Stomach (tissue), 19 donors: ENCODE measurements at places on chromosomes 5 and 9. TPM values are rescaled to one million over a fixed set of nuclear protein-coding genes. Genes with fewer than 3 reads are reported as not detected.

DNA sequence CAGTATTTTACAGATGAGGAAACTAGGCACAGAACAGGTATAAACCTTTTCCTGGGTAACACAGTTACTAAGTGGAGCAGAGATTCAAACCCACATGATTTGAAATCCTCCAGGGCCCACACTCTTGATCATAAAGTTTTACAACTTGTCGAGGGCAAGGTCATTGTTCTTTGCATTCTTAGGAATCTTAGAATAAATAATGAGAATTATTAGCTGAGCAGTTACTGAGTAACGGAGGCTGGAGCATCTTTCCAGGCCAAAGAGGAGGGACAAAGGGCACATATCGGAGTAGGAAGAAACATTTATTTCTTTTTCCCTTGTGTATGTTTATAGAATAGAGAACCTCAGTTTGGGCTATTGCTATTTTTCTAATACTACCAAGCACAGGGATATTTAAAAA lies 27.1 kb upstream of the F2R start:
- DNase-seq = no peak

- DNase-seq = no peak
Observed at GRCh38 chr5:36378551-36378950, 76.8 kb upstream of the RANBP3L start.

DNA sequence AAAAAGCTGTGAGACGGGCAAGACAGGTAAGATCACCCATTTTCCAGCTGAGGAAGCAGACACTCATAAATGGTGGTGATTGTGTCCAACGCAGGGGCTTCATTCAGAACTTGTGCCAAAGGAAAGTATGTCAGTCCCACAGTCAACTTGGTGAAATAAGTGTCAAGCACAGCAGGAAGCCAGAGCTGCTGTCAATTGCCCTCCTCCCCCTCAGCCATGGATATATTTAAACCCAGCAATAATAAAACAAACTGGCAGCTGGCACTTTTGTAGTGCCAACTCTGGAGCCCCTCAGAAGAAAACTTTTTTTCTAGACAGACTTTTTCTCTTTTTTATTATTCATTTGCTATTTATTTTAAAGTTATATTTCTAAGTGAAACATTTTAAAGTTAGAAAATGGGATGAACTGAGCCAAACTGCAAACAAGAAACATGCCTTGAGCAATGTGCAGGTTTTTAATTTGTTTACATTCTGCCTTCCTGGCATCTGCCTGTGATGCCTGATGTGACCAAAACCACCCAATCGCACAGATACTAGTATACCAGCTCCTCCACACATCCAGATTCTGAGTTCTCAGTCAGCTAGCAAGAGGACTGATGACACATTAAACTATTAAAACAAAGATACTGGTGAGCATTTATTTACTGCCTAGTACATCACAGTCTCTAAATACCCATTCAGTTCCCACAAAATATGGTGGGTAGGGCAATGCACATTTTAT lies 17.0 kb downstream of the DMAC1 start:
- no peak for DNase-seq

Gene TXNDC8
- not detected for total RNA-seq

DNA sequence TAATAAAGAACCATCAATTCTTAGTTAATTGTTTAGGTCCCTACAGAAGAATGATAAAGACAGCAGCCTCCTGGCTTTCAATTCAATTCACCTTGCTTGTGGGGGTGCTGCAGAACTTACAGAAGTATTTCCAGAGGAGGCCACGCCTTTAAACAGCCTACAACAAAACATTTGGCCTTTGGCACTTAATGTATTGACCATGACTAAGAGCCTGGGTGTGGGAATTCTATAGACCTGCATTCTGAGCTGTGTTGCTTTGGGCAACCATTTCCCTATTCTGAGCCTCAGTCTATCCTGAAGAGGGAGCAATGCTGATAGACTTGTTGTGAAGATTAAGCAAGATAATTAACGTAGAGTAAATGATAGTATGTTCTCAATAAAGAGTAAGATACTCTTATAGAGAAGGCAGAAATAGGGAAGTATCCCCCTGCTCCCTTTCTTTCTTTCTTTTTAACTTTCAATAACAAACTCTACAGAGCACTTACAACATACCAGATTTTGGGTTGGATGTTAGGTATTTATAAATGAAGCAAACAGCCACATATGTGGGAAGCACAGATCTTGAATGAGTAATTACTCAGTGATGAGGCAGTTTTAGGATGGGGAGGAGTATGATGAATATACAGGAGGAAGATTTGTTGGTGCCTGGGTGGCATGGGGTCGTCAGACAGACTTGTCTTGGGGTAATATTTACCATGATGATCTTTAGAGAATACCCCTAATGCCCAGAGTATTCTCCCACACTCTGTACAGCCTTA lies 28.4 kb downstream of the PAPPA start:
- DNase-seq = no peak

Gene ADAMTS19
- 1.2 TPM for total RNA-seq
